B cell (primary cell): ENCODE measurements at places on chromosomes 12 and 14.

DNA sequence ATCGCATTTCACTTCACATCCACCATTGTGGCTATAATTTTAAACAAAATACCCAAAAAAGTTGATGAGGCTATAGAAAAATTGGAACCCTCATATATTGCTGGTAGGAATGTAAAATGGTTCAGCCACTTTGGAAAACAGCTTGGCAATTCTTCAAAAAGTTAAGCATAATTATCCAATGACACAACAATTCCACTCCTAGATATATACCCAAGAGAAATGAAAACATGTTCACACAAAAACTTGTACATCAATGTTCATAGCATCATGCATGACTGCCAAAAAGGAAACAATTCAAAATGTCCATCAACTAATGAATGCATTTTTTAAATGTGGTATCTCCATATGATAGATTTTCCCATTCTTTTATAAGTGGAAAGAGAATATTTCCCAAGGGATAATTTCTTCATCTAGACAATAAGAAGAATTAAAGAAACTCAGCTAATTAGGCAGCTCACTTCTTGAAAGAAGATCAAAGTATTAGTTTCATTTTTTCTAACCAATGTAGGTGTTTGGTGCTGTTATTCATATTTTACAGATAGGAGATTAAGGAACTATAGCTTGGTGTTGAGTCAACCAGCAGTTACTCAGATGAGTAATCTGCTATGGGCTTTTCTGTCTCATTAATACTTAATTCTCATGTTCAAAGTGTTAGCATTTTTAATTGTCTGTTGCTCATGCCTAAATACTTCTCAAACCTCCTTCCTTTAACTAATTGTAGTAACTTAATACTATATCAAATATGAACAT lies 32.8 kb downstream of the YEATS4 start:
- DNase-seq, result no peak

DNA sequence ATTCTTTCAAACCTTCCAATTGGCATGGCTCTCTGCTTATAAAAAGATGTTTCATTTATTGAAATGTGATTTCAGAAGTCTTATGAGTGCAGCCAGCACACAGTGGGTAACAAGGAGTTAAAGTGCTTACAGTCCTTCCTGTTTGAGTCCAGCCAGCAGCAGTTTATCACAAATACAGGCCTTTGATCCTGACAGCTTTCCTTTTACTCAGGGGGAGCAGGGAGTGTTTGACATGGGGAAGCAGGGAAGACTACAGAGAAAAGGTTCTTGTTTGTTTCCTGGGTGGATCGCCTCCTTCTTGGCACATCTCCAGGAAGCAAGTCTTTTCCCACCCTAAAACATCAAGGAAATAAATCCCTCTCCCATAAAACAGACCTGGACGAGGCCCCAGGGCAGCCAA lies 216.1 kb downstream of the MSRB3 start:
- no peak for DNase-seq

DNA sequence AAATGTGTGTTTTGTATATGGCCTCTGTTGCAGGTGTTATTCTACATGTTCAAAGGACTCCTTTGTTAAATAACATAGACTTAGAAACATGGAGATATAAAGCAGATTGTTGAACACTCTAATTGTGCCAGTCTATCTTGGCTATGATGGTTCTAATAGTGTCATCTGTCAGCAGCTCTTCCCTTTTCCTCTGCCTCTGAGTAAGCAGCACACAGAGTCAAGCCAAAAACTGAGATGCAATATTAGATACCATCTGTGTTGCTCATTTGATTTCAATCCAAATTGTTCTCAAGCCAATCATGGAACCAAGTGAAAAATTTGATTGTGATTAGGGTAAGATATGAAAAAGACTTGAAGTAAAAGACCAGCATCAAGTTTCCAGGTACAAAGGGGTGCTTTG lies 871.1 kb upstream of the MGAT4C start:
- no peak for DNase-seq

- no peak for DNase-seq
Observed at GRCh38 chr12:87185367-87185766, 843.8 kb downstream of the C12orf50 start.

DNA sequence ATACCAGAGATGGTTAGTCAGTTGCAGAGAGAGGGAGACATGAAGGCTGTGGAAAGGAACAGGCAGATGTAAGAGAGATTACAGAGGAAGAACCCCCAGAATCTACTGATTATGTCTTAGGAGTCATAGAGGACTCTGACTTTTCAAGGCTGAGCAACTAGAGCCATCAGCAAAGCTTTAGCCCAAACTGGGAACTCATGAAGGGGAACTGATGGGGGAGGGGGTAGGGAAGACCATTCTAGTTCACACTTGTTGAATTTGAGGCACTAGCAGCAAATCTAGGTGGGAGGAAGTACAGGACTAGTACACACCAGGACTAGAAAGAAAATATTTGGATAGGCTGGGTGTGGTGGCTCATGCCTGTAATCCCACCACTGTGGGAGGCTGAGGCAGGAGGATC lies 10.1 kb downstream of the LGALS3 start:
- DNase-seq, result no peak

DNA sequence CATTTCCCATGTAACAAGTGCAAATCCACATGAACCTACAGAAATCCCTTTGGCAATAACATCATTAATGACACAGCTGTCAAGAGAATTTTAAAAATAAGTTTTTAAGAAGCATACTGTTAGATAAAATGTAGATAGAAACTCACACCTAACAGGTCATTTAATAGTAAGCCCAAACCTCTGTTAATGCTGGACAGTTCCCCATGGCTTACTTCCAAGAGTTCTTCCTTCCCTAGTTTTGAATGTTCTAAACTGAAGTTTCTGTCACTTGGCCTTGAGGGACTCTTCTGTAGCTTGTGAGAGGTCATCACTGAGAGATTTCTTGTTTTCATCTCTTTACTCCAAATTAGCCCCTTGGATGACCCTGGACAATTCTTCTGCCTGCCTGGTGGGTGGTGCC lies 22.7 kb downstream of the OTX2 start:
- no peak for DNase-seq

DNA sequence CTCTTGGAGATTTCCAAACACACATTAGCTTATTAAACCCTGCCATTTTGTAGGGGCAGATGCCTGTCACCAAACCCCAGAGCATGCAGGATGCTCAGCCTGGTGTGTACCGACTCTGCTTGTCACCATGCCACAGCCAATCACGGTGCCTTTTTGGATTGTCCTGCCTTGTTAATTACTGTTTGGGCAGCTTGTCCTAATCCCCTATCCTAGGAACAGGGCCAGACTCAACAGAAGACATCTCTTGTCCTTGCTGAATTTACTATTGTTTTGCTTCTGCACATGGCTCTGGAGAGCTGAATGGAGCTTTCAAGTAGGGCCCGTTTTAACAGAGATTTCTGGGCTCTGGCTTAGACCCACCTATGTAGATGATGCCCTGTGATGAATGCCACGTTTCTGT lies 388.5 kb downstream of the AACS start:
- no peak for DNase-seq

GRCh38 chr12:89117448-89118034 lies 234.8 kb downstream of the DUSP6 start:
- DNase-seq, result no peak

- no peak for DNase-seq
Observed at GRCh38 chr12:109943811-109944210, 43.7 kb downstream of the TCHP start.

GRCh38 chr12:98188650-98189077 lies 326.7 kb upstream of the TMPO start:
- no peak for DNase-seq

GRCh38 chr14:51185754-51186153 lies 54.3 kb upstream of the TMX1 start:
- DNase-seq, result no peak

GRCh38 chr14:61668282-61668681 lies 27.0 kb upstream of the HIF1A start:
- DNase-seq, result no peak

GRCh38 chr14:53144244-53144643 lies 8.9 kb downstream of the DDHD1 start:
- no peak for DNase-seq

DNA sequence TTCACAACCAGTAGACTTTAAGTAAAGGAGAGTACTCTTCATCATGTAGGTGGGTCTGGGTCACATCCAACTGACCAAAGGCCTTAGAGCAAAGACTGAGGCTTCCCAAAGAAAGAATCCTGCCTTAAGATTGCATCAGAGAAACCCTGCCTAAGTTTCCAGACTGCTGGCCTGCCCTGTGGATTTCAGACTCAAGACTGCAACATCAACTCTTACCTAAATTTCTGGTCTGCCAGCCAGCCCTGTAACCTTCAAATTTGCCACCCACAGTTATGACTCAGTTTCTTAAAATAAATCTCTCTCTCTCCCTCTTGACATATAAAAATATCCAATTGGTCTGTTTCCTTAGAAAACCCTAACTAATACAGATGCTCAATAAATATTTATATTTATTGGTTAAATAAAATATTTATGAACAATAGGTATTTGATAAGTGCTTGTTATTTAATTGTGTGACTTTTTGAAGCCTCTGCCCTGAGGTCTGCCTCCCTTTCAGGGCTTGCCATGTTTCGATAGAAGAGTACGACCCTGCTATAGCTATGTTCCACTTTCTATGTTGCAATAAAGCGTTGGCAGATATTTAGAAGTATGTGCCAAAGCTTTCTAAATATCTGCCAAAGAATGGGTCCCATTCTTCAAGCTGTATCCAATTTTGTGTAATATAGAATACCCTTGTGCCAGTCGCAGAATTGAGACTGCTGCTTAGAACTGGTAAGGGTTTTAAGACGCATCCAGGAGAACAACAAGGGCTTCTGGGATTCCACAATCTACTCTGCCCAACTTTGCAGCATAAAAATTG lies 65.7 kb downstream of the TMEM30B start:
- no peak for DNase-seq

- DNase-seq, result no peak
Observed at GRCh38 chr14:92572050-92572449, 58.5 kb downstream of the RIN3 start.

- no peak for DNase-seq
Observed at GRCh38 chr12:46824709-46825108, 1.1 kb downstream of the SLC38A4 start.

- DNase-seq, result no peak
Observed at GRCh38 chr14:78074561-78074960, 95.6 kb upstream of the NRXN3 start.

DNA sequence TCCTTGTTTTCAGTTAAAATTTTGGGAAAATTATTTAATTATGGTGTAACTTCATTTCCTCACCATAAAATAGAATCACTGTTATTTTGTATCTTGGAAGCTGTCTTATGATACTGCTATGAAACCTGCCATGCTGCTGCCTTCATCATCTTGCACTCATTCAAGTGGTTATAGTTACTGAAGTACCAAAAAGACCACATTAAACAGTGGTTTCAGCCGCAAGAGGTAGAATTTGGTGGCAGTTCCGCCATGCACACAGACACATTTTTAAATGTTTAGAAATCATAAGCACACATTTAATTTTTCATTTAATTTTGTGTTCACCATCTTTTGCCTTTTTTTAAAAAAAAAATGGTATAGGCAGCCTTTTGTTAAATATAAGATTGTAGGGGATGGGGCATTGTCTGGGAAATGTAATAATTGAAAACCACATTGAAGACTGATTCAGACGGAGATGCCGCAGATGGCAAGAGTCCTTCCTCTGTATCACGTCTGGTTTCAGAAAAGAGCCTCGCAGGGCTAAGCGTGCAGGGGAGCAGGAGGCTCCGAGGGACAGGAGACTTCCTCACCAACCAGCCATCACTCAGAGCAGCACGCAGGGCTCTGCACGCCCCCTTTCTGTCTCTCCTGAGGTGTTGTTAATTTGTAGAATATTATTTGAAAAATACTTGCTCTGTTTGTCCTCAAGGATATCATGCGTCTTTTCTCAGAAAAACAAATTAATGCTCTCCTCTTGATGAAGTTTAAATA lies 115.2 kb upstream of the PELI2 start:
- no peak for DNase-seq

DNA sequence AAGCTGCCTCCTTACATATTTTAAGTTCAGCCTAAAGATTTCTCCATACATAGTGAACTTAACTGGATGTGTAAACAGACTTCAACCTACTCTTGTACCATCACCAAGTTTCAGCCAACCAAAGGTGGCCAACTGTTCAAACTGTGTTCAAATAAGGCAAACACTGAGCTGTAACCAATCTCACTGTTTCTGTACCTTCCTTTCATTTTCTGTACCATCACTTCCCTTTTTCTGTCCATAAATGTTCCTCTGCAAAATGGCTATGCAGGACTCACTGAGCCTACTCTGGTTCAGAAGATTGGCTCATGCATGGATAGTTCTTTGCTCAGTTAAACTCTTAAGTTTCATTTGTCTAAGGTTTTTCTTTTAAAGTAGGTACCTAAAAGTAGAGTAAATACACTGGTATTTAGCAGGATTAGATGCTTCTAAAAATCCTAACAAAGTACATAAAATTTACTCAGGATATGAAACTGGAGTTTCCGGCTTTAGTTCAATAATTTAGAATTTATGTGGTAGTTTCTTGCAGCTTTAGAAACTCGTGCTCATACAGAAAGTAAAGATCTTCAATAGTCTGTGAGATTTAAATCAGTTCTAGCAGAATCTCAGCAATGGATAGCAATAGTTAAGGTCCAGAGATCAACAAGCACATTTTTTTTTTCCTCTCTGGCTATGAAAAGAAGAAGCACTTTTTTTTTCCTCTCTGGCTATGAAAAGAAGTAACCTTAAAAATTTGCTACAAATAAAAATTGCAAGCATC lies 282.0 kb upstream of the PPFIA2 start:
- DNase-seq, result no peak

DNA sequence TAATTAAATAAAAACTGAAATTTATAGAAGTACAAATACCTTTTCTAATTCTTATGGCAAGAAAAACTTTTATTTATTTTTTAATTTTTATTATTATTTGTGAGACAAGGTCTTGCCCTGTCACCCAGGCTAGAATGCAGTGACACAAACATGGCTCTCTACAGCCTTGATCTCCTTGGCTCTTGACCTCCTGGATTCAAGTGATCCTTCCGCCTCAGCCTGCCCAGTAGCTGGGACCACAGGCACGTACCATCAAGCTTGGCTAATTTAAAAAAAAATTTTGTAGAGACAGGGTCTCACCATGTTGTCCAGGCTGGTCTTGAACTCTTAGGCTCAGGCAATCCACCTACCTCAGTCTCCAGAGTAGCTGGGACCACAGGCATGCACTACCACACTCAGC lies 47.4 kb downstream of the COCH start:
- DNase-seq, result no peak

DNA sequence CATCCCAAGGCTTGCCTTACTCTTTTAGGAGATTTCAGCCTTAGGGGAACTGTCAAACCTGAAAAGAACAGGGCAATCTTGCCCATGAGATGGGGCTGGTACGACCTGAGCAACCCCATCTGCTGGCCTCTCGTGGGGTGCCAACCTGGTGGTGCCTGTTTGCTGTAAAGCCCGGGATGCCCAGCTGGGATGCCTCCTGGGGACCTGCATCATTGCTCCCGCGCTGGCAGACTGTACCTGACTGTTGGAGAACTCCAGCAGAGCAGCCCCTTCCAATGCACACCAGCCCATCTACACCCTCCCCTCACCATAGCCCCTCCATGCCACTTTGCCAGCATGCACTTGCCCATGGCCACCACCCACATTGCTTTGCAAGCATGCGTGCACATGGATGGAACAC lies 335.7 kb downstream of the RPS29 start:
- DNase-seq, result no peak

GRCh38 chr14:99821519-99822508 lies 28.6 kb downstream of the EML1 start:
- no peak for DNase-seq
